ENCODE measurements at places on chromosomes 1 and 21.
A peak's percentile ranks its signal among the peaks of the same experiment; 100 is the strongest.

- no peak for DNase-seq
These were observed 5.7 kb upstream of the ARHGEF19 start for GRCh38 chr1:16218014-16218673.

- peak; percentile 77 for DNase-seq
These were observed 33.0 kb upstream of the EPS8L3 start for GRCh38 chr1:109796484-109797302.

- no peak for DNase-seq
These were observed 6.0 kb downstream of the TAGLN2 start for GRCh38 chr1:159919236-159919865.

GRCh38 chr1:22332424-22332717 is 119.3 kb upstream of the ZBTB40 start:
- DNase-seq, result no peak

GRCh38 chr21:35510294-35510693 is 461.2 kb upstream of the RUNX1 start:
- DNase-seq, result no peak

DNA sequence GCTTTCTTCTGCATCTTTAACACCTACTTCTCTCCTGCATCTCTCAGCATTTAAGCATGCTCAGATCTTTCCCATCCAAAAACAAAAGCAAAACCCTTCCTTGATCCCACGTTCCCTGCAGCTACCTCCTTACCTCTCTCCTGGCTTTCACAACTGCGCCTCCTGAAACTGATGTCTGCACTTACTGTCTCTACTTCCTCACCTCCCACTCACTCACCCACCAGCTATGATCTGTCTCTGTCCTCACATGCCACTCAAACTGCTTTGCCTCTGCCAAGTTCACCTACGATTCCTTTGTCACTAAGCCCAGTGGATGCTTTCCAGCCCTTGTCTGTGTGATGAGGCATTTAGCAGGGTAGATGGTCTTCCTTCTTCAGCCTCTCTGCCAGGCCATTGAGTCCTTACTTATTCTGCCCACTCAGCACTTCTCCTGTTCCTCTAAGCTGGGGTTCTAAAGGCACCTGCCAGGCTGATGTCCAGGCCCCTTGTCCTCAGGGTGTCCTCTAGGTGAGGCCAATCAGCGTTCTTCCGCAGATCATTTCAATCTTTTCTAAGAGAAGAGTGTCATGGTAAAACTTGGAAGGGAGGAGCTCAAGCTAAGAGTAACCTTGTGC is 10.0 kb upstream of the GJB3 start:
- DNase-seq, result no peak

DNA sequence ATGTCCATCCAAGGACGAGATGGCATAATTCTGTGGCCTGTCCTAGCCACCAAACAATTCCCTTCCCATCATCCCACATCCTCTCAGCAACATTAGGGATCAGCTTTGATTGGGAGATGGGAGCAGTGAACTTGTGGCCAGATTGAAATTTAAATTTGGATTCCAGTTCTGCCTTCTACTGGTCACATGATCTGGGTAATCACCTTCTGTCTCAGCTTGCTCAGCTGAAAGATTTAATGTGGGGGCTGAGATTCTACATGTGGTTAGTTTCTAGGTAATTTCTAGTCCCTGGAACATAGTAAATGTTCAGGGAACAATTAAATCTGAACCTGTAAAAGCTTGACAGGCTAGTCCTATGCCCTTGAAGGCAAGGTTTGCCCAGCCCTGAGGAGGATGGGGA is 3.2 kb downstream of the MYOCOS start:
- DNase-seq, result no peak

GRCh38 chr1:100627054-100627716 is 89.2 kb downstream of the GPR88 start:
- DNase-seq, result peak; percentile 83

GRCh38 chr1:210855440-210855839 is 278.5 kb downstream of the KCNH1 start:
- no peak for DNase-seq

DNA sequence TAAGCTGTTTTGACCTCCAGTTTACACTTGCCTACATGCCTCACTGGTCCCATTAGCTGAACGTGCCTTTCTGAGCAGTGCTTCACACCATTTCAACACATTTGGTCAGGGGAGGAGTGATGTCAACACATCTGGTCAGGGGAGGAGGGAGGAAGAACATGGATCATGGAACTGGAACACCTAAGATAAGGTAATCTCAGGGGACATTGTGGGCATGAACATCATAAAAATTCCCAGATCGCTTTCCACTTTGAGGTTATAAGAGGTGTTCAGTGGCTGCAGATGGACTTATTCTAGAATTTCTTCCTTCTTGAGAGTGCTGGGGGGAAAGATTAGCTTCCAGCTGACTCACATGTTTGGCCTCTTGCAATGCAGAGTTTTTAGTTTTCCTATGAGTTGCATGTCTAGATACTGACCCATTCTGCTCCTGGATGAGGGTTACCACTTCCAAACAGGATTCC is 2.0 kb downstream of the QSOX1 start:
- DNase-seq, result peak; percentile 73

GRCh38 chr1:23394684-23395083 is 25.0 kb upstream of the ZNF436 start:
- DNase-seq, result peak; percentile 82

- no peak for DNase-seq
These were observed 22.7 kb downstream of the SLC2A1 start for GRCh38 chr1:42935971-42936308.

DNA sequence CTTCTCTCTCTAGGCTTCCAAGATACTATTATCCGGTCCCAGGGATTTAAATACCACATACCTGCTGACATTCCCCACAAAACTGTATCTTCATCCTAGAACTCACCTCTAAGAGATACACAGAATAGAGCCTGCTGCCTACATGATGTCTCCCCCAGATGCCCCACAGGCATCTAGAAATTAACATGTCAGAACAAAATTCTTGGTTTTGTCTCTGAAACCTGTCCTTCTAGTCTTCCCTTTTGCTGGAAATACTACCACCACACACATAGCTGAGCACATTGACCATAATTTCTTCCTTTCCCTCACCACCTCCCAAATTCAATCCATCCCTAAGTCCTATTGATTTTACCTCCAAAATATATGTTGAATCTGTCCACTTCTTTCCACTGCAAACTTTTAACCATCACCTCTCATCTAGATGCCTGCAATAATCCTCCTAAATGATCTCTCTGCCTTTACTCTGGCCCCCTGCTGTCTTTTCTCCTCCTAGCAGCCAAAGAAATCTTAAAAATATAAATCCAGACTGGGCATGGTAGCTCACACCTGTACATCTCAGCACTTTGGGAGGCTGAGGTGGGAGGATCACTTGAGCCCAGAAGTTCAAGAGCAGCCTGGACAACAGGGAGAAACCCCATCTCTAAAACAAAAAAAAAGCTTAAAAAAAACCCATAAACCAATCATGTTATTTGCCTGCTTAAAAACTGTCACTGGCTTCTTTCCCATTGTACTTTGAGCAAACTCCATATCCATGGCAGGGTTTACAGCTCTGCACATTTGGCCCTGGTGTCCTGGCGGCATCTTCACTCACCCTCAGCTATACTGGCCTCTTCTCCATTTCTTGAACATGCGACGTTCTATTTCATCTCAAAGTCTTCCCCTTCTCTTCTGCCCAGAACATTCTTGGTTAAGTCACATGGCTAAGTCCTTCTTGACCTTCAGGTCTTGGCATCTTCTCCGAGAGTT is 6.2 kb upstream of the FAM76A start:
- peak; percentile 47 for DNase-seq

DNA sequence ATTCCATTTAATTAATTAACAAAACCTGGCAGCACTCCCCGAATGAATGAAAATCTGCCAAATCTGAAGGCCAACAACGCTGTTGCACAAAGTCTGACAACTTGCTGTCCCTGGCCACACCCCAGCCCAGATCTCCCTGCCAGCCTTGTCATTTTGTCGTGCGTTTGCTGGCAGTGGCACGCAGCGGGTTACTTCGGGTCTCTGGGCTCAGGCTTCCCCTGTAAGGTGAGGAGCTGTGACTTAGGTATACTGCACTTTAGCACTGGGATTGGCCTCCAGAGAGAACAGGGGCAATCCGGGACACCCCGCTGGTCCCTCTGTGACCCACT is 34.3 kb upstream of the SIM2 start:
- DNase-seq, result no peak

GRCh38 chr1:32223683-32224082 is 1.5 kb downstream of the EIF3I start:
- DNase-seq, result no peak

GRCh38 chr1:95512925-95513324 is 278.9 kb downstream of the RWDD3 start:
- no peak for DNase-seq

GRCh38 chr21:39347537-39347936 is 1.4 kb downstream of the HMGN1 start:
- DNase-seq, result no peak

DNA sequence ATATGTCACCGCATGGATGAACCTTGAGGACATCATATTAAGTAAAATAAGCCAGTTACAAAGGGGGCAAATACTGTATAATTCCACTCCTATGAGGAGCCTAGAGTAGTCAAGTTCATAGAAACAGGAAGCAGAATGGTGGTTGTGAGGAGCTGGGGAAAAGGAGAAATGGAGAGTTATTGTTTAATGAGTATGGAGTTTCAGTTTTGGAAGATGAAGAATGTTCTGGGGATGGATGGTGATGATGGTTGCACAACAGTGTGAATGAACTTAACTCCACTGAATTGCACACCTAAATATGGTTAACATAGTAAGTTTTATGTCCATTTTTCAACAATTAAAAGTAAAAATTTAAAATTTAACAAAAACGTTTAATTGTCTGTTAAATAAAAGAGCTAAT is 220.9 kb upstream of the JUN start:
- no peak for DNase-seq

- DNase-seq, result no peak
These were observed 81.8 kb upstream of the KCNA3 start for GRCh38 chr1:110756506-110756905.

DNA sequence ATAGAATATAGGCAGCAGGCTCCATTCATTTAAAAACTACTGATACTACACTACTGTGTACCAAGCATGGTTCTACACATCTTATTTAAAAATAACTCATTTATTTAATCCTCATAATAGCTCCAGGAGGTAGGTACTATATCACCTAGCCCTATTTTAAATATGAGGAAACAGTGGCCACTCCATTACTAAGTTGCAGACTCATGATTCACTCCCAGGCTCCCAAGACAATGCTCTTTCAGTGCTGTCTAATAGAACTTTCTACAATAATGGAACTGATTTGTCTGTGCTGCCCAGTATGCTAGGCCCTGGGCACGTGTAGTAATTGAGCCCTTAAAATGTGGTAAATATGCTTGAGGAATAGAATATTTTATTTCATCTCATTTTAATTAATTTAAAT is 357.1 kb downstream of the LTN1 start:
- no peak for DNase-seq

DNA sequence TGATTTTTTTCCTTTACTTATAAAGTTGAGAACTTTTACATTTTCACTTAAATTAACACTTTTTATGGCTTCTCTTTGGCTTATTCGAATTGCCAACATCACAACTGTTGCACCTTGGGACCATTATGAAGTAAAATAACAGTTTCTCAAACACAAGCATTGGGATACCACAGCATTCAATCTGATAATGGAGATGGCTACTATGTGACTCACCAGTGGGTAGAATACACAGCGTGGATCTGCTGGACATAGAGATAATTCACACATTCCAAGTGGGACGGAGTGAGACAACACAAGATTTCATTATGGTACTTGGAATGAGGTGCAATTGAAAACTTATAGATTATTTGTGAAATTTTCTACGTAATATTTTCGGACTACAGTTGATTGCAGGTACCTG is 68.0 kb downstream of the ADAMTS1 start:
- DNase-seq, result peak; percentile 36

- DNase-seq, result no peak
These were observed 18.8 kb upstream of the LRRC8D start for GRCh38 chr1:89802051-89802450.

DNA sequence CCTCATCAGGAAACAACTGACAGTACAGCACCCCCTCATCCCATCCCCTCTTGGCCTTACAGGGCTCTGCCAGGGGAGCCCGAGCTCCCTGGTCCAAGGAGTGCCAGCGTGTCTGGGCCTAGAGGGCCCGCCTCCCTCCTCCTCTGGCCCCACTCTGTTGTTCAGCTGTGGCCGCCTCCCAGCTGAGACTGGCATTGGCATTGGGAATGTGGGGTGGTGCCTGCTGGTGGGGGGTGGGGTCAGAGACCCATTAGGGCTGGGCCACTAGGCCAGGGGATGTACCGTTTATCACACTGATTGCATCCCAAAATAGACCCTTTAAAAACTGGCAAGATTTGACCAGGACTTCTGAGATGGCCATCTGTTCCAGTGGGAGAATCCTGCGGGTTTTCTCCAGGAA is 1.4 kb downstream of the LDLRAP1 start:
- DNase-seq, result no peak

- peak; percentile 86 for DNase-seq
These were observed 9.6 kb downstream of the PROK1 start for GRCh38 chr1:110460253-110461220.

DNA sequence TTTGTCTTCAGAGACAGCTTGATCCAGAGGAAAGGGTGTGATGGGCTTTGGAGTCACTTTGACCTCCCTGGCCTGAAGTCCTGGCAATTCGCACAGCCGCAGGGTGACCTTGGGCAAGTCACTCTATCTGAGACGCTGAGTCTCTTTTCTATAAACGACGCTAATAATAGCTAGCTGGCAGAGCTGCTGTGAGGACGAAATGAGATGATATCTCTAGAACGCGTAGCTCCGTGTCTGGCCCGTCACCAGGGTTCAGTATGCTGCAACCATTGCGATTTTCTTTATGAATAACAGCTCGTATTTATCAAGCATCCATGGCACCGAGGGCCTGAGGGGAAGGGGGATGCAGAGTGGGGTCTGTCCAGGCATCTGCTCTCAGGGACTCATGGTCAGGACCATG is 58.7 kb downstream of the IGSF21 start:
- DNase-seq, result no peak

DNA sequence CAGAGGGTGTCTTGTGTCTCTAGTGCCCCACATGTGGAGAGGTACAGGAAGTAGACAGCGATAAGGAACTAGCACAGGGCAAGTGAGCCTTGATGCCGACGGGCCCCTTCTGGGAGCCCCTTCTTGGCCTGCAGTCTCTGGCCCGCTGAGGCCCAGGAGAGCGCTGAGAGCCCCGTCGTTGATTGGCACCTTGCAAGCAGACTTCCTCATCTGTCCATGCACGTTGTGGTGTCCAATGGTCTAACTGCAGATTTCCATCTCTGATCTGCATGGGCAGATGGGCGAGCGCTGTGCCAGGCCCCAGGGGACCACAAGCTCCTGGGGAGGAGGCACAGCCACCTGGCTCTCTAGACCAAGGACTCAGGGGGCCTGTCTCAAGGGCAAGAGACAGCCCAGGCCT is 32.4 kb downstream of the PLEKHA6 start:
- DNase-seq, result no peak

- DNase-seq, result peak; percentile 28
These were observed 28.1 kb downstream of the RABIF start for GRCh38 chr1:202860744-202861419.

DNA sequence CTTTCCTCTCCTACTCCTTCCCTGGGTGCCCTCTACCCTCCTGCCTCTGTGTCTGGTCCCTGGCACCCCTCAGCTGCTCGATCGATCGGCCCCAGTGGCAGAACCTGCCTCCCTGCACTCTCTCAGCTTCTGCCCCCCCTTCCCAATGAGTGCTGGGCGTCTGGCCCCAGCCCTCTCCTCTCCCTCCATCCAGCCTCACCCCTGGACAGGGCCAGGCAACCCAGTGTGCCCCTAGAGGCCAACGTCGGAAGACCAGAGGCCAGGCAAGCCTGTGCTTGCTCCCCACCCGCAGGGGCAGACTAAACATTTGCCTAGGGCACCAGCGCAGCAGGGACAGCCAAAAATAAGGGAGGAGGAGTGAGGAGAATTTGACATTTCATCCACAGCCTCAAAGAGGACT is 43.5 kb downstream of the LGR6 start:
- peak; percentile 28 for DNase-seq

All from choroid plexus epithelial cell (primary cell).